ENCODE measurements at places on chromosomes 5 and 9.

DNA sequence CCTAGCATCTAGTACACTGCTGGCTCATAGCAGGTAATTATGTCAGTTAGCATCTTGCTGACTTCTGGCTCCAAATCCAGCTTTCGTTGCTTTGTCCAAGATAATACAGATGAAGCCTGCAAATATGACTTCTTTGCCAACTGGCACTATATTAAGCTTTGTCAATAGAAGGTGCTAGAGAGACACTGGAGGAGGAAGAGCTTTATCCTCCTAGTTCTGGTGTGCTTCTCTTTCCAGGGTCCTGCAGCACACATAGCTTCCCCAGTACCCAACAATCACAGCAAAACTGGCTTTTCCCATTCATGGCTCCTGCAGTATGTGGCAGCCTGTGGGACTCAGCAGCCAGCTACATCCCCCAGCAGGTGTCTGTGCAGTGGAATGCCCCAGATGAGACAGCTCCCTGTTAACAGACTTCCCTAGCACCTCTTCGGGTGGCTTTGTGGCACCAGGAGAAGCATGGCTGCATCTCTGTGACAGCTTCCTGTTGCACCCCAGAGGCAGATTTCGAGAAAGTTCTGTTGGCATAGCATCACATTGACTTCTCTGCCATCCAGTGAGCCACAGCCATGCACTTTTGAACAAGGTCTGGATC lies 147.8 kb downstream of the OXCT1 start:
- DNase-seq: no peak

- no peak for DNase-seq
Observed at GRCh38 chr9:87063871-87064270, 116.6 kb upstream of the GAS1 start.

- no peak for DNase-seq
Observed at GRCh38 chr9:121645853-121646807, 5.3 kb upstream of the DAB2IP start.

GRCh38 chr9:34987160-34987901 lies 2.2 kb upstream of the DNAJB5 start:
- no peak for DNase-seq

DNA sequence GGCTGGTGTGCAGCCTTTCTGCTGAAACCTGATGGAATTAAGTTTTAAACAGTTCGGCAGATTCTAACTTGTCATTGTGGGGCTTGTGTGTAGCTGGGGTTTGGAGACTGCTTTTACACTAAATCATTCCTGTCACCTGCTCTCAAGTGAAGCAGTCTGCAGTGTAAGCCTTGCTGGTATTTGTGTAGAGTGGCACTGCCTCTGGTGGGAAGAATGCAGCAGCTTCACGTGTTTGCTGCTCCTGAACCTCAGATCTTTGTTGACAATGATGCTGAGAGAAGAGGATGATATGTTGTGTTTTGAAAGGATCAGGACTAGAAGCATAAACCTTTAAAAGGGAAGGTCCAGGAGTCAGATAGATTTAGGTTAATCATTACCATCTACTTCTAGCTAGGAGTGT lies 88.1 kb downstream of the KDM4C start:
- DNase-seq: no peak

GRCh38 chr5:132491368-132492364 lies 1.1 kb upstream of the IRF1 start:
- DNase-seq: no peak

GRCh38 chr5:177538876-177539275 lies 15.5 kb downstream of the FAM193B start:
- no peak for DNase-seq

GRCh38 chr5:137303509-137303908 lies 195.6 kb downstream of the SPOCK1 start:
- DNase-seq: no peak

DNA sequence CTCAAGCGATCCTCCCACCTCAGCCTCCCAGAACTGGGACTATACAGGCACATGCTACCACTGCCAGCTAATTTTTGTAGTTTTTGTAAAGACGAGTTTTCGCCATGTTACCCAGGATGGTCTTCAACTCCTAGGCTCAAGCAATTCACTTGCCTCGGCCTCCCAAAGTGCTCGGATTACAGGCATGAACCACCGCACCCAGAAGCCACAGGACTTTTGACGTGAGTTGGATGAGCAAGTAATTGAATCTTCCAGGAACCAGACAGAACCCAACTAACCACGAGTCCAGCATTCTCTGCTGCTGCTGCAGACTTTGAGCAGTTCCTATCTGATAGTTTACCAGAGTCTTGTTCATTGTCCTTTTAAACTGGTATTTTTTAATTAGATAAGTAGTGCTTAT lies 9.6 kb upstream of the ATP6V0E1 start:
- DNase-seq: no peak

- no peak for DNase-seq
Observed at GRCh38 chr9:116409129-116409528, 255.5 kb downstream of the PAPPA start.

- no peak for DNase-seq
Observed at GRCh38 chr5:150229571-150229970, 39.7 kb downstream of the SLC6A7 start.

DNA sequence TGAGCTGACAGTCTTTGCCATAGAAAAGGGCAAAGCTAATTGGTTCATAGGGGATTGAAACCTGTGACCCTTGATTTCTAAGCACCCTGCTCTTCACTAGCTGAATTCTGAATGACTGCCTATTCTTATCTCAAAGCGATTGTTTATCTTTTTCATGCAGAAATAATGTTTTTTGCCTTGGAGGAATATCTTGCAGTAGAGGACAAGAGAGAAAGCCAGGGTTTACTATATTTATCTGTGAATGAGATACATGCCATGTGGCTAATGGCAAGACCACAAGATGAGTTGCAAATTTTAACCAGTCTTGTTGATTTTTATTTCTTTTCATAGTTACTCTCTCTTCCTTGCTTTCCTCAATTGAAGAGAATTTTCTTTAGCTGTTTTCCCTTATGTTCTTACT lies 185.0 kb downstream of the CNTLN start:
- DNase-seq: no peak

DNA sequence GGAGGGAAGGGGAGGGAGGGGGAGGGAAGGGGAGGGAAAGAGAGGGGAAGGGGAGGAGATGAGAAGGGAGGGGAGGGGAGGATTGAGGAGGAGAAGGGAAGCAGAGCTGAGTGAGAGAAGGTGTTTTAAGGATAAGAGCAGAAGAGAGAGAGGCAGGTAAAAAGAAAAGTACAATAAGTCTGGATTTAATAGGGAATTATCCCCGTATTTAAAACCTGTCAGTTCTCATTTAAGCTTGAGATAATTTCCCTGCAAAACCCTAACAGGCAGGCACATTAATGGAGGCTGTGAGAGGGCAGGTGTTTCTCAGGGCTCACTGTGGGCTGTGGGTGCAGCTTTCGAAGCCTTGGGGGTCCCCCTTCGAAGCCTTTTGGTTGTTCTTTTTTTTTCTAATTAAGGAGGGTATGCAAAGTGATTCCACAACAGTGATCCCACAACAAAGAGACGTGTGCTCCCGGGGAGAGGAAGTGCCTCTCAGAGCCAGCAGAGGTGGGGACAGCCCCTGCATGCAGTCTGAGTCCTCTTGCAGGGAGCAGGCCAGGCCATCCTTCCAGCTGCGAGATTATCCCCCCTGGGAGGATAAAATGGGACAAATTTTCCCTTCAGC lies 317.9 kb upstream of the IRX1 start:
- DNase-seq: no peak

GRCh38 chr5:9122528-9122927 lies 423.3 kb downstream of the SEMA5A start:
- DNase-seq: no peak

- DNase-seq: no peak
Observed at GRCh38 chr9:125549039-125549438, 158.0 kb downstream of the MAPKAP1 start.

GRCh38 chr5:159224471-159224870 lies 15.1 kb upstream of the RNF145 start:
- no peak for DNase-seq

GRCh38 chr5:147939431-147940114 lies 33.2 kb upstream of the C5orf46 start:
- DNase-seq: no peak

GRCh38 chr5:123421773-123422172 lies 1.4 kb downstream of the CEP120 start:
- no peak for DNase-seq

GRCh38 chr5:36630201-36631145 lies 24.1 kb downstream of the SLC1A3 start:
- DNase-seq: no peak

DNA sequence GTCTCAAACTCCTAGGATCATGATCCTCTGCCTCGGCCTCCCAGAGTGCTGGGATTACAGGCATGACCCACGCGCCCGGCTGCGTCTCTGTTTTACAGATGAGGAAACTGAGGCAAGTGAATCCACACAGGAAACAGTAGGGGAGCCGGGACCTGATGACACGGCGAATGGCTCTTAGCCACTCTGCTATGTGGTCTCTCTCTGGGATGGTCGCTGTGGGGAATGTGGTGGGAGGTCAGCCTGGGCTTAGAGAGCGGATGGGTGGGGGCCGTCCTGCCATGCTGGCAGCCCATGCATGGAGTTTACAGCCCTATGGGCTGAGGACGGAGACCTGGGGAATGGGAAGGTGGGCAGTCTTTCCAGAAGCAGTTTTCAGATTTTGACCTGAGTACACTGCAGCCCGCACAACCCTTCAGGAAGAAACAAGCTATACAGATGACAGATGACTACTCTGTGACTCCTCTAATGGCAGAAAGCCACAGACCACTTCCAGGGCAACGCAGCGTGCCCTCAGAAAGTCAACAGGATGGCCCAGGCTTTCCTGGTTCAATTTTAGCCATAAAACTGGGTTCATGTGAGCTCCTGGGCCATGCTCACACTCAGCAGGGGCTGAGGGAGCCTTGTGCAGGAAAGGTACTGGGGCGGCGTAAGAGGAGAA lies 136.1 kb upstream of the RAPGEF1 start:
- DNase-seq: no peak

GRCh38 chr9:37746448-37747270 lies 6.9 kb upstream of the TRMT10B start:
- DNase-seq: no peak

GRCh38 chr9:130215341-130216119 lies 43.3 kb downstream of the NCS1 start:
- no peak for DNase-seq

DNA sequence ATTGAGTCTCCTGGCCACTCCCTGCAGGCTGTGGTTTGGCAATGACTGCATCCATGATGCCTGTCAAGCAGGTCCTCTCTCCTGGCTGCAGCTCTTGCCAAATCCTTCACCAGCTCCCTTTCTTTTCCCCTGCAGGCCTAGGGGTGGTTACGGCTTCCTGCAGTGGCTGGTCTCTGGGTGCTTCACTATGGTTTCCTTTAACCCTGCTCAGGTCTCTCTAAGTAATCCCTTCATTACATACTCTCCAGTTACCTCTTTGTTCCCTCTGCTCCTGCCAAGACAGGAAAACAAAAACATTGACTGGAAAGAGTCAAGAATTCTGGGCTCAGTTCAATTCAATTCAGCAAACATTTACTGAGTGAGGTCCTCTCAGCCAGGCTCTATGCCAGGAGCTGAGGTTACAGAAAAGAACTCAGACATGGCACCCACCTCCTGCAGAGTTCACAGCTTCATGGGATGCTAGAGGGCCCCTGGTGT lies 19.8 kb upstream of the PTPN3 start:
- DNase-seq: no peak

GRCh38 chr5:169880785-169881184 lies 99.5 kb downstream of the INSYN2B start:
- no peak for DNase-seq

DNA sequence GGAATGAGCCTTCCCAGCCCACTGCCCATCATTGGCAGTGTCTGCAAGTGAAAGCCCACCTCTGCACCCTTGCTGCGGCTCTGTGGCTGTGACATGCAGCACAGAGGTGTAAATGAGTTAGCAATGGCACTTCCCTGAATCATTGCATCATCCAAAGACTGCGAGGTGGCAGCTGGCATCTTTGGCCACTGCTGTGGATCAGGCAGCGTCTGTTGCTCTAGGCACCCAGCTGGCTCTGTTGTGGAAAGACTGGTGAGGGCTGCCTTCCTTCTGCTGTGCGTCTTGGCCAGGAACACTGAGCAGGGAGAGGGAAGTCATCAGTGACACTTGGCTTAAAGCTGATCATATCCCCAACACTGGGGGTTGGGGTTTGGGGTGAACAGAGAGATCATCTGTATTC lies 64.5 kb downstream of the MFAP3 start:
- DNase-seq: no peak

GRCh38 chr5:56814963-56815657 lies at the start of gene MAP3K1:
Gene MAP3K1 (plus strand): TSS chr5:56815549. CDS start chr5:56815574, 25 bp downstream.
- peak; percentile 65 for DNase-seq

GRCh38 chr5:160477266-160477970 lies 55.8 kb downstream of the PTTG1 start:
- DNase-seq: no peak

GRCh38 chr9:101758304-101758930 lies 20.0 kb upstream of the GRIN3A start:
- DNase-seq: no peak

DNA sequence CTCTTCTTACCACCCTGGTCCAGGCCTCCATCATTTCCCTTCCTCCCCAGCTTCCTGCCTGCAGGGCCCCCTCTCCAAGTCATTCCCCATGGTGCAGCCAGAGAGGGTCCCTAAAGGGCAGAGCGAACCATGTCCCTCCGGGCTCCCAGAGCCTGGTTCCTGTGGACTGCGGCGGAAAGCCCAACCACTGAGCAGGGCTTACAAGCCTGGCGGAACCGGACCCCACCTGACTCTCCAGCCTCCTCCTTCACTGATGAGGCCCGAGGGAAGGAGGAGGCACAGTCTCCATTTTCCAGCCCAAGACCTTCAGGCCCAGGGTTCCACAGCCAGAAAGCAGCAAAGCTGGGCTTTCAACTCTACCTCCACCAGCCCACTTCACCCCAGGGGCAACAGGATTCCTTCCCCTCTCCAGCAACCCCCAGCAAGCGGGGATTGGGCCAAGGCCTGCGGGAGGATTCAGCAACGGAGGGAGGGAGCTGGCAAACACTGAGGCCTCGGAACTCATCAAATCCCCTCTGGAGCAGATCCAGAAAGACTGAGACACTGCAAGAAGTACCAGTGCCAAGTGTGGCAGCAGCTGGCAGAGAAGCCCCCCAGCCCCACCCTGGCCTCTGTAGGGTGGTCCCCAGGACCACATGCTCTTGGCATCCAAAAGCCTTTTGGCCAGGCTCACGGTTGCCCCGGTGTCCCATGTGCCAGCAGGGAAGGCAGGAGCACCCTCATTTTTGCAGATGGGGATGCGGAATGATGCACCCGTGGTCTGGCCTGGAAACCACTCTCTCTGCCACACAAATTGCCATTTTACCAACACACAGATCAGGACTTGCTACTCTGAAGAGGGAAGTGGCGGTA lies 3.1 kb downstream of the FAM163B start:
- no peak for DNase-seq

GRCh38 chr5:41264019-41264418 lies 50.7 kb upstream of the C6 start:
- no peak for DNase-seq

DNA sequence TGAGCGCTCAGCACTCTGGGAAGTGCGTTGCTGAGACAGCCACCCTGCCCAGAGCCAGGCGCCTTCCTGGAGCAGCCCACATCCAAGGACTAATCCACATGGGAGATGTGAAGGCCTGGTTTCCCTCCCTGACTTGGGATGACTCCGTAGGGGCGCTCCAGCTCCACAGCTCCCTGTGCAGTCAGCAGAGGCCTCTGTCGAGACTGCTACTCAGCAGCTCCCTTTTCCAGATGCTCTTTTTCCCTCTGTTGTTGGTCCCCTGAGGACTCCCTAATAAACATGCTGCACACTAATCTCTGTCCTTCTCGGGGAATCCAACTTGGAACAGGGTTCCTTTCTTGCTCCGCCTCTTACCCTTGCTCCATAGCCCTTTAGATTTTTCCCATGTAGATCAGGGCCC lies 237.3 kb downstream of the ZSWIM6 start:
- DNase-seq: no peak
